ENCODE measurements at places on chromosomes 3 and 15.

GRCh38 chr3:196948442-196949284, 6.3 kb upstream of the NCBP2 start:
- DNase-seq = peak; percentile 15

GRCh38 chr3:150666167-150666566, 37.6 kb downstream of the ERICH6 start:
- DNase-seq = no peak

DNA sequence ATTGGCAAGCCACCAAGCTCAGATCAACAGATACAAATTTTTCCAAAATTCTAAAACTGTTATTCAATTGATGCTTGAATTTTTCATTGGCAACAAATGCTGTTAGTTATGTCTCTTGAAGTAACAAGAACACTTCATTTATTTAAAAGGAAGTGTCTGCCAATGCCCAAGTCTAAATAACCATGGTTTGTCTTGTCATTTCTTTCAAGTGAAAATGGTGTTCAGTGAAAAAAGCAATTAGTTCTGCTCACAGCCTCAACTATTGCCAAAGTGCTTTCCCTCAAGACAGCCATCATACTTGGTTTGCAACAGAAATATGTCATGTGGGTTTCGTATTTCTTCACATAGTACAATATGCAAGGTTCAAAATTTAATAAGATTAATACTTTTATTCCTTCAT, 312.6 kb upstream of the LMCD1 start:
- no peak for DNase-seq

DNA sequence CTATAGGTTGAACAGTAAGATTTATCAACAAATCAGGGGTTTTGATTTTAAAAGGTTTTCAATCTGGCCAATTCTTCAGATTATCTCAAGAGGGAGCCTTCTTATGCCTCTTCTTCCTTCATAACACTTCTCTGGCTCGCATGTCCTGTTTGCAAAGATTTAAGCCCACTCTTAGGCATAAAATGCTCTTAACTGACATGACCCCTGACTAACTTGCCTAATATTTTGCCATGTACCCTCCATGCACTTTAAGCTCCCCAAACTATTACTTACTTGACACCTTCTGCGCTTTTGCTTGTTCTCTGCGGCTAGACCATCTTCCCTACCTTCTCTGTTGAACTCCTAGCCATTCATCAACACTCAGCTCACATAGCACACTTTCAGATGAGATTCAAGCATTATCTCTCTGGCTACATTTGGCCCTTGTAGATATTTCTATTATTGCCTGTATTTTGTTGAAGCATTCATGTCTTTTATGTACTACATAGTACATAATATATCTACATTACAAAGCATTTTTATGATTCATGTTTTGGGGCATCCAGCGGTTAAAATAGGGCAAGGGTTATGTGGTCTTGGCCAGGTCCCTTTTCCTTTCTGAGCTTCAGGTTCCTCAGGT, 1.0 kb upstream of the ARIH1 start:
- DNase-seq = no peak

DNA sequence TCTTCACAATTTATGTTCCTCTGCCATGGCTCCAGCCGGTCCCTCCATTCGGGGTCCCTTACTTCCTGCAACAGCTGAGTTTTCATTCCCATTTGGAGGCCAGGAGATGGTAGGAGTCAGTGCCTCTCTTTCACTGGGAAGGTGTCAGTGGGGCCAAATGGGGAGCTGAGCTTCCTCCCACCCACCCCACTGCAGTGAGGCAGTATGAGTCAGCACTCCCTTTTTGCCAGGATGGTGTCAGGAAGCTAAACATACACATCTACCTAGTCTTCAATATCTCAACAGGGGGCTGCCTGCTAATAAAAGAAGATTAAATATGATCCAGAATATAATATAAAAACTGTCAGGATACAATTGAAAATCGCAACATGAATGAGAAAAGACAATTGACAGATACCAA, 12.7 kb upstream of the ACTC1 start:
- DNase-seq = no peak

GRCh38 chr3:45929042-45929679, 14.1 kb upstream of the CXCR6 start:
- peak; percentile 70 for DNase-seq

DNA sequence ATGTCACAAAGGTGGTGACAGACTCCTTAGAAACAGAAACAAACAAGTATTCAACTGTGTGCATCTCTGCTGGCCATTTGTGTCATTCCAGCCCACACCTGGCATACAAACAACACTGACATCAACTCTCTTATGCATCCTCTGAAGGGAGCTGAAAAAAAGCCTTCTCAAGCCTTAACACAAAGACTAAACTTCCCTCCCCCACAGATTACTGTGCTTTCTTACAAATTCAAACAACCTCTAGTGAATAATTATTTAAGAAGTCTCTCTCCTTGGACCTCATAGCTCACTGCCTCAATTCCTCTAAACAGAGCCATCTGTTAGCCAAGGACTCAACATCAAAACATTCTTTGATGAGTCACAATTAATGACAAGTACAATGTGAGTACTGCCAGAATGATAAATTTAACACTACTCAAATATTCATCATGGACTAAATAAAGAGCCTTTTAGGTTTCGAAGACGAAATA, 132.1 kb downstream of the WDR76 start:
- no peak for DNase-seq
